ENCODE measurements at places on chromosomes 1 and 21. TPM values are rescaled to one million over a fixed set of nuclear protein-coding genes. Genes with fewer than 3 reads are reported as not detected.

Gene RNF207
- total RNA-seq, result 43.8 TPM

DNA sequence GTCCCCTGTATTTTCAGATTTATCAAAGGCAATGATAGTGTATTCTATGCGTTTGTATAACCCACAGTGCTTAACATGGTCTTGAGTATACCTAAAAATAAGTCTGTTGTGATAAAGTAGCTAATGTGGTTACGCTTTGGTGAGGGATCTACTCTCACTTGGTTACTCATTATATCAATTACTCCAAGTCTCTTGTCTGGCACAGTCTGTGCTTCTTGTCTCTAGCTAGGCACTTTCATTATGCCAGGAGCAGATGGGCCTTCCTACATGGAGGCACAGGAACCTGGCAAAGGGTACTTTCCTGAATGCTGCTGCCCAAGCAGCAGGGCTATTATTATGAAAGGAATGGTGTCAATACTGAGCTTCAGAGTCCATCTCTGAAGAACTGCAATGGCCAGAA is 4.2 kb upstream of the PTPN22 start:
- DNase-seq, result no peak

Gene THEM5
- total RNA-seq, result not detected

DNA sequence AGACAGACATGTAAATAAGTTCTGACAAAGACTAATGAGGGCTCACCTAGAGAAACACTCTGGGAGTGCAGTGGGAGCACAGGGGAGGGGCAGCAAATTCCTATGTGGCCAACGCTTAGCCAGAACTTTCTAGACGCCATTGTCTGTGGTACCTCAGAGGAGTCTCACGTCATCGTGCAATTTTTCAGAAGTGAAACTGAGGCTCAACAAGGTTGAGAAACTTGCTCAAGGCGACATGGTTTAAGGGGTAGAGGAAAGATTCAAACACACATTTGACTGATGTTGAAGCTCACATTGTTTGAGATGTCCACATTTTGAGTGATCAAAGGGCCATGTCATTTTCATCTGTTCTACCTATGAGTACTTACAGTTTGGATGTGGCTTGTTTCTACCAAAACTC is 152.6 kb upstream of the LMO4 start:
- no peak for DNase-seq

GRCh38 chr1:244339073-244339692 is 112.5 kb downstream of the ADSS2 start:
- no peak for DNase-seq

DNA sequence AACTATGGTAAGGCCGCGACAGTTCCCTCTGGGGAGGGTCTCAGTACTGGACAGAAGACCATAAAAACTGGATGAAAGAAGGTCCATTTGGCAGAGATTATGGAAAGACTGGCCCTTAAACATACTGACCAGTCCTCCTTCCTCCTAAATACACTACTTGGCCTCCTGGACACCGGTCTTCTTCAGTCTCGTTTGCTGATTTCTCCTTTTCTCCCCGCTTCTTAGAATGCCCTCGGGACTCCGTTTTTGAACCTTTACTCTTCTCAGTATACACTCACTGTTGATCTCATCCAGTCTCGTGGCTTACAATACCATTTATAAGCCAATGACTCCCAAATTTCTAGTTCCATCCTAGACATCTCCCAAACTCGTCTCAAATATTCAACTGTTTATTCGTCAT is 694 bp upstream of the MRPL9 start:
- no peak for DNase-seq

DNA sequence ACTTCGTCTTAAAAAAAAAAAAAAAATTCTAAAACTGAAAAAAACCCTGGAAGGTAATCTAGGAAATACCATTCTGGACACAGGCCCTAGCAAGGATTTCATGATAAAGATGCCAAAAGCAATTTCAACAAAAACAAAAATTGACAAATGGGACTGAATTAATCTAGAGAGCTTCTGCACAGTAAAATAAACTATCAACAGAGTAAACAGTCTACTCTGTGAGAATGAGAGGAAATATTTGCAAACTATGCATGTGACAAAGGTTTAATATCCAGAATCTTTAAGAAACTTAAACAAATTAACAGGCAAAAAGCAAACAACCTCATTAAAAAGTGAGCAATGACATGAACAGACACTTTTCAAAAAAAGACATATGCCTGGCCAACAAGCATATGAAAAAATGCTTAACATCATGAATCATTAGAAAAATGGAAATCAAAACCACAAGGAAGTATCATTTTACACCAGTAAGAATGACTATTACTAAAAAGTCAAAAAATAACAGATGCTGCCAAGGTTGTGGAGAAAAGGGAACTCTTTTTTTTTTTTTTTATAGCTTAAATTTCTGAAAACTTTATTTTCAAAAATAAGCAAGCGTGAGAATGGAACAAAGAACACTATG is 29.4 kb upstream of the RNPC3 start:
- DNase-seq, result no peak

GRCh38 chr1:179015396-179015795 is 10.3 kb upstream of the FAM20B start:
- DNase-seq, result no peak

GRCh38 chr1:46188295-46189030 is 9.8 kb downstream of the POMGNT1 start:
- no peak for DNase-seq

- no peak for DNase-seq
Observed at GRCh38 chr1:58629031-58629462, 52.0 kb upstream of the TACSTD2 start.

- no peak for DNase-seq
Observed at GRCh38 chr1:191839891-191840290, 318.4 kb upstream of the RGS18 start.

DNA sequence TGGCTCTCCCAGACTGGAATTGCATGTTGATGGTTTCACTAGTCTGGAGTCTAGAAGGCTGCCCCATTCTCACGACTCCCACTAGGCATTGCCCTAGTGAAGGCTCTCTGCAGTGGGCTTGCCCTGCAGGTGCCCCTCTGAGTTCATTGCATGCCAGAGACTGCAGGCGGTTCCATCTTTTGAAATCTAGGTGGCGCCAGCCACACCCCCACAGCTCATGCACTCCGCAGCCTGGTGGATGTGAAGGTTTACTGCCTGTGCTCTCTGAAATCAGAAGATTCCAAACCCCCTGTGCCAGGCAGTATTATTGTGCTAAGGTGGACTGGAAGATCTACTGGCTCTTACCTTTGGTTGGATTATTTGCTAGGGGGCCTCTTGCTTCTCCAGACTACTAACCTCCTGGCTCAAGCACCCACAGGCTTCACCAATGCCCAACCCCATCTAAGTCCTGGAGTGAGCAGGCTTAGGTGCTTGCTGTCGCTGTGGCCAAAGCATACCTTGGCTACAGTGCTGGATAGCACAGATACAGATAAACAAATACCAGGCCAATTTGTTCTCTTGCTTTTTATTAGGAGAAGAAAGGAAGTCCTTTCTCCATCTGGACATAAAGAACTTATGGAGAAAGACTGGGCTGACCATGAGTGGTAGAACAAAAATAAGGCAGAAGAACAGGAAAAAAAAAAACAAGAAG is 83.5 kb upstream of the SIM2 start:
- DNase-seq, result no peak

- no peak for DNase-seq
Observed at GRCh38 chr1:162370161-162370560, 6.5 kb downstream of the SPATA46 start.

GRCh38 chr1:16226490-16227179 is 10.3 kb downstream of the CPLANE2 start:
- DNase-seq, result no peak

- DNase-seq, result no peak
Observed at GRCh38 chr1:45009956-45010854, 919 bp downstream of the HECTD3 start.

Gene SLC1A7
- total RNA-seq, result not detected

- DNase-seq, result no peak
Observed at GRCh38 chr21:20110368-20110767, 887.8 kb upstream of the NCAM2 start.

DNA sequence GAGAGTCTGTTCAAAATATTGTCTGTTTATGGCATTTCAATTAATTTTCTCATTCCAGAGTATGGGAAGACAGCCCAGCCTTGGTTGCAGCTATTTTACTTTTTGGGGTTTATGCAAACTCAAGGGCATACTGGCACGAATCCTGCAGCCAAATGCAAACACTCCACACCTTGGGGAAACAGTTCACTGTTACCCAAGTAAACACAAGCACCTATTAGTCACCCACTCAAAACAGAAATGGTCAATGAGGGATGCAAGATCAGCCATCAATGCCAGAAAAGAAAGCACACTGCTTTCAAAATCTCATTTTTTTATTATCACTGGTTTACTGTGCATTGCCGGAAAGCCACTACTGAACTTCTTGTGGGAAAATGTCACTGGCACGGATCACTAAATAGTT is 170.6 kb downstream of the RUNX1 start:
- no peak for DNase-seq

Gene SPRR2G
- not detected for total RNA-seq

GRCh38 chr1:23110391-23110790 is 58.3 kb downstream of the LUZP1 start:
- no peak for DNase-seq

Gene TMEM269
- 0.30 TPM for total RNA-seq

Gene OLFML3
- 55.1 TPM for total RNA-seq
